ENCODE measurements at places on chromosomes 7 and 10.

- DNase-seq: peak; percentile 91
Measured at GRCh38 chr10:102072673-102073527, 7.8 kb downstream of the HPS6 start.

DNA sequence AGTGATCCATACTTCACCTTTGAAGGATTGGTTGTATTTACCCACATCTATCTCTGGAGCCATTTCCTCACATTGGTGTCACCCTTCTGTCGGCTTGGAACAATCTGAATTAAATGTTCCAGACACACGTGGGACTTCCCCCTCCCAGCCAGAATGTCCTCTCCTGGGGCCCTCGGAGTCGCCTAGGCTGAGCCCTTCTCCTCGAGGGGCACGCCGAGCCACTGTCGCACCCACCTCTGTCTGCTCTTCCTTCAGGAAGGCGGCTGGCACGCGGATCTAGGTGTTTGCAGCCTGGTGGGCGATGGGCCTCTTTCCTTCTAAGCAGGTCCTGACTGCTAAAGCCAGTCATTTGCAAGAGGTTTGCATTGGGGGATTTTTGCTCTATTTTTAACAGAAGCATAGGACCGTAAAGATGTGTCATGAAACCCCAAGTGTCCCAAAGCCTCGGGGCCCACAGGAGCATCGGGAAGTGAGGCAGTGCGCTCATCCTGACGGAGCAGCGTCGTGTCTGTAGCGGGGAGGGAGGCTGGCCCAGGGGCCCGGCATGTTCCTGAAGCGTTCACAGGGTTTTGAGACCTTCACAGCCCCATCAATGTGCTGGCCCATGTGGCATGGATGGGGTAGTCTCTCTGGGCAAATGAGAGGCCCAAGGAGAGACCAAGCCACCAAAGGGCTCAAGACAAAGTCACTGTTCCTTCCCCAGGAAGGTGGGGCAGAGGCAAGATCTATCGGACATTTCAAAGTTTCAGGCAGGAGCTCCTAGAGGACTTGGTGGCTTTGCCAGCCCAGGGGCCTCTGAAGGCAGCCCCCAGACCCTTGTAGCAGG is 86.7 kb downstream of the RGS10 start:
- DNase-seq: no peak

DNA sequence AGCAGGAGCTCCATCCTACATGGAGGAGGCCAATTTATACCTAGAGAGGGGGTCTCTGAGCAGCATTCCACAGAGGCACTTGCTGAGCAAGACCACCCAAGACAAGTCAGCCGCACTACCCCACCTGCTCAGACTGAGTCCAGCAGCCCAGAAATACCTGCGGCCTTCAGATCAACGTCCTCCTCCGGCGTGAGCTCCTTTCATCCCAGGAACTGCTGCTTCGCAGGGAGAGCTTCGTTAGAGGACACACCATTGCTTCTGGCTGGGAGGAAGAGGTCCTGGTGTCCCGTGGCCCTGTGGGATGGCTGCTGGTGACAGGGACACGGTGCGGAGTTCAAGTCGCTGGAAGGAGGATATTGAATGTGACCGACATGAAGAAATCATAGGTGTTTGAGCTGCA is 216.9 kb upstream of the PPP2R2D start:
- no peak for DNase-seq

- peak; percentile 68 for DNase-seq
Measured at GRCh38 chr10:30587522-30588031, 42.0 kb downstream of the LYZL2 start.

DNA sequence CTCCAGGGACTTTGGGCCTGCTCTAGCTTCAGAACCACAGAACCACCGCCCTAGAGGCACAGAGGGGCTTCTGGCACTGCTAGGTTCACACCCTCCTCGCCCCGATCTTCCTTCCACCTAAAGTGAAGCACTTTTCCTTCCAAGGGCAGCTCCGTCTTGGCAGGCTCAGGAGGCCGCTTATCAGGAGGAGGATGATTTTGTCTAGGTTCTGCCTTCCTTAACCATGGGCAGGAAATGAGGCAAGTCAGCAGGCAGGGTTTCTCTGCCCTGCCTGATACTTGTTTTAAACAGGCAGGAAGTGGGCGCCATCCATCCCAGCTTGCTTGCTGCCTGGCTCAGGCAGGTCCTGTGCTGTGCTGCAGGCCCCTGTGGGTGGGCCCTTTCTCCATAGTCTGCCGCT is 8.3 kb upstream of the ATP6V0E2 start:
- DNase-seq: no peak

DNA sequence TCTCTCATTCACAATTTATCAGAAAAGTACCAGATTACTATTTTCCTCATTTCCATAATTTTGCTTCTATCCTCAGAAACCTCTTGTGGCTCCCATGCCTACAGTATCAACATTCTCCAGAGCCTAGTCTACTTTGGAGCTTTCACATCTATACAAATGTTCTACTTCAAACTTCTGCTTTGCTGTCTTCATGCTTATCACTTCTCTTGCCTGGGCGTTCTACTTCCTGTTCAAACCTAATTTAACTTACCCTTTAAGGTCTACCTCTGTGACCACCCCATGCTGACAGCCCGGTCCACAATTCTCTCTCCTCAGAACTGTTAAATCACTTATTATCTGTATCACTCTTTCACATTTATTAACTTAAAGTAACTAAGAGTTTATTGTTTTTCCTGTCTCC is 6.1 kb upstream of the PTPN12 start:
- no peak for DNase-seq

GRCh38 chr10:50634479-50634878 is 10.7 kb upstream of the SGMS1 start:
- no peak for DNase-seq
